ENCODE measurements at places on chromosomes 2 and 18. TPM values are rescaled to one million over a fixed set of nuclear protein-coding genes. Genes with fewer than 3 reads are reported as not detected.
A peak's percentile ranks its signal among the peaks of the same experiment; 100 is the strongest.

DNA sequence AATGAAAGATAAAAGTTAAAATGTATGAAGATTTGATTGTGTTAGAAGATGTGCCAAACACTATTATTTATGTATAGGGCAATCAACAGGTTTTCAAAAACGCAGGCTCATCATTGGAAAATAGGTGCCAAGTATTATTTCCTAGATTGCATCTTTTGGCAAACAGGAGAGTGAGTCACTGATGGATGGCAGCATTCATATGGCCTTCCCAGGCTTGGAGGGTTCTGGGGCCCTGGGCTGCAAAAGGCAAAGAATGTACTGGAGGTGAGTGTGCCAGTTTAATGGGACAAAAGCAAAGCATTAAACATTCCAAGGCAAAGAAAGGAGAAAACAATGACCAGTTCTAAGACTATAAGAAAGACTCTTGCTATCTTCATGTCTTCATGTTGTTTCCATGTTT lies 379.4 kb downstream of the RIT2 start:
- no peak for DNase-seq

- peak; percentile 59 for DNase-seq
Observed at GRCh38 chr18:79411614-79412526, 16.1 kb downstream of the NFATC1 start.

GRCh38 chr2:112108178-112108832 lies 29.9 kb upstream of the FBLN7 start:
- no peak for DNase-seq

GRCh38 chr18:56815926-56816325 lies 164.8 kb downstream of the WDR7 start:
- no peak for DNase-seq

- DNase-seq, result no peak
Observed at GRCh38 chr18:59605633-59606192, 91.5 kb downstream of the CCBE1 start.

DNA sequence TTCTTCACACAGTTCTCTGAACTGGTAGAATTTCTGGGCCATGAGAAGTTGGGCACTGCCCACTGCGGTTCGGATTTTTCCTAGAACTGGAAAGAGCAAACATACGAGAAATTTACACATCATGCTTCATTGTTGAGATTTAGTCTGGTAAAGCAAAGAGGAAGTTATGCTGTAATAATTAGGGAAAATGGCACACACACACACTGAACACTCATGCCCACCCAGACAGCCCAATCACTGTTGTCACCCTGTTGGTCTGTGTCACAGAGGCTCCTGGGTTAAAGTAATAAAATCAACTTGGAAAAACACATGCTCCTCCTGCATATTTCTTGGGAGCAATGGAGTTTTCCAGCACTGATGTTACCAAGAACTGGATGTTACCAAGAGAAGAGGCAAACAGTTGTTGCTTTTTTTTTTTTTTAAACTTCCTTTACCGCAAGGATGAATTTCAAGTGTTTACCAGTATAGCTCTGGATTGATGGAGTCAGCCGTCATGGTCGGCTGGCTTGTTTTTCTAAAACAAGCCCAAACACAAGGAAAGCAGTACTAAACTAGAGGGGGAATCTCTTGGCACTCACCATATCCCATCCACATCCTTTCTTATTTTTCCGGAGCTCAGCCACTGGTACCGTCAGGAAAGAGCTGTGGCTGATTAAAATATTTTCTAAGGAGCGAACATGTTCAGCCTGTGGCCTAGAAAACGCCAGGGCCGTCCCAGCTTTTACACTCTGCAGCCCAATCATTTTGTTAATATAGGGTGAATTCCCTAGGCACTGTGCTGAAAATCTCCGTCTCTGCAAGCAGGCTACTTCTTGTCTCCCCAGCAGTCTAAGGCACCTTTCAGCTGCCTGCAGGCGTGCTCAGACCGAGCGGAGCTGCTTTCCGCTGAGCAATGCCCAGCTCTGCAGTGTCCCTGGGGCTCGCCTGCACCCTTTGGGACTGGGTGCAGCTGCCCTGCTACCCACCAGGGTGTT lies 58.9 kb downstream of the TGIF1 start:
- DNase-seq, result peak; percentile 64

Gene C2orf66
- not detected for total RNA-seq

GRCh38 chr18:9616049-9616448 lies 1.7 kb upstream of the PPP4R1 start:
- DNase-seq, result no peak

Gene KLHL41
- total RNA-seq, result 1.8 TPM

DNA sequence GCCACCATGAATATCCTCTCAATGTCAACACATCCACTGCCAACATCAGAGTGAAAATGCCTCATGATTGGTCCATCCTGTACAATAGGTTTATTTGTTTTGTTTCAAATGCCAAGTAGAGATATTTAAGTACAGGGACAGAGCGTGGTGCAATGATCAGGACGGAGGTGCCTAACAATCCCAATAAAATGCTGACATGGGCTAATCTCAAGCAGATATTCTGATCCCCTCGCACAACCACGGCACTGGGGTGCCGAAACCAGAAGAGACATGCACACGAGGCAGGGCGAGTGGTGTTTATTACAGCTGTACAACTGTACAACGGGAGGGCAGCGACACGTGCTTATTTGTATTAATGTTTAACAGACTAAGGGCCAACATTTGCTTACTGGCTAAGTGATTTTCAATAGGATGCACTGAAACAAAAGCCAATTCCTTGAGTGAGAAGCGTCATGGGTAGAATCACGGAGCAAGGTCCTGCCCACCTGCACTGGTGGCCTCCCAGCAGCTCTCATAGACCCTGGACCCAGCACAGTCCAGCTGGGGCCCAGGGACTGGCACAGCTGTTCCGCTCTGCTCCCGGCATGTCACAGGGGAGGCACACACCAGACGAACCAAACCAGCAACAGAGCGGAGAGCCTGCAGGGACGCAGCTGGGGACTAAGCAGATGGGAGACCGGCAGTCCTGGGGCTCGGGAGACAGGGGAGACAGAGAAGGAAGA lies 101.4 kb downstream of the HDAC4 start:
- peak; percentile 50 for DNase-seq

Gene KLHL29
- 10.5 TPM for total RNA-seq

Gene KCNF1
- total RNA-seq, result 0.63 TPM

DNA sequence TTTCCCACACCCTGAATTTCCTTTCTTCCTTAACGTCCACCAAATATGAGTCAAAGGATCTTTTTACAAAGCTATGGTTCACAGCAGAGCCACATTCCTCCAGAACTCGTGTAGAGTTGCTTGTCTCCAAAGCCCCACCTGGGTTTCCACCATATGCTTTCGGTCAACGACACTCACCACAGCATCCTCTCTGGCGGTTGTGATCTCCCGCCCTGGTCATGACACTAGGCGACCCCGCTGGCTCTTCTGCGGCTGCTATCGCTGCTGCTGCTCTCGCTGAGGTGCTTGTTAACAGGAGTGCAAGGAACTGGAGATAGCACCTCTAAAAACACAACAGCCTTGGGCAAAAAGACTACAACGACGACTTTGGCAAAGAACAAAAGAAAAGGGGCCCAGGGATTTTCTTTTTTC lies 340 bp downstream of the SLC40A1 start:
- no peak for DNase-seq

DNA sequence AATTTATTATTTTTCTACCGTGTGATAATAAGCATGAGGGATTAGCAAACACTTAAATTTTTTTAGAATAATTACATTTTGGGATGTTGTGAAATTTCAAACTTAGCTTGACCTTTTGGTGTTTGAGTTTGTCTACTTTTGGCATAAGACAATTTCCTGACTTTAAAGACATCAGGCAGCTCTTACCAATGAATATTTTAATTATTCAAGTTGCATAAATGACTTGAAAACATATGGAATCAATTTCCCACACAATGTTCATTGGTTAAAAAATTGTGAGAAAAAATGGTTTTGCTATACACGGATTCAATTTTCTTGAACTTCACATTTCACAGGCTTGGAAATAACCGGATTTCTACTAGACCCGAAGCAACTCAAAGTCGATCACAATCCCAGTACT lies 243.4 kb downstream of the IKZF2 start:
- DNase-seq, result no peak

Gene AMER3
- total RNA-seq, result not detected

Gene SKA1
- total RNA-seq, result 0.31 TPM

DNA sequence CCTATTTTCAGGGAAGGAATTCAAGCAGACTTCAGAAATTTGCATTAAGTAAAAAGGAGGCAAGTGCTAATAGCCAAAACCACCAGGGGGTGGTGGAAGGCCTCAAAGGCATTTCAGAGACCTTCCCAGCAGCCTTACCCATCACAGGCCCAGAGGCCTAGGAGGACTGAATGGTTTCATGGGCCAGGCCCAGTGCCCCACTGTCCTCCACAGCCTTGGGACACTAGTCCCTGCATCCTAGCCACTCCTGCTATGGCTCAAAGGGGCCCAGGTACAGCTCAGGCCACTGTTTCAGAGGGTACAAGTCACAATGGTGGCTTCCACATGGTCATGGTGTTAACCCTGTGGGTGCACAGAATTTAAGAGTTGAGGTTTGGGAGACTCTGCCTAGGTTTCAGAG lies 58.6 kb upstream of the CHAC2 start:
- DNase-seq, result no peak

Gene GRHL1
- 6.0 TPM for total RNA-seq

DNA sequence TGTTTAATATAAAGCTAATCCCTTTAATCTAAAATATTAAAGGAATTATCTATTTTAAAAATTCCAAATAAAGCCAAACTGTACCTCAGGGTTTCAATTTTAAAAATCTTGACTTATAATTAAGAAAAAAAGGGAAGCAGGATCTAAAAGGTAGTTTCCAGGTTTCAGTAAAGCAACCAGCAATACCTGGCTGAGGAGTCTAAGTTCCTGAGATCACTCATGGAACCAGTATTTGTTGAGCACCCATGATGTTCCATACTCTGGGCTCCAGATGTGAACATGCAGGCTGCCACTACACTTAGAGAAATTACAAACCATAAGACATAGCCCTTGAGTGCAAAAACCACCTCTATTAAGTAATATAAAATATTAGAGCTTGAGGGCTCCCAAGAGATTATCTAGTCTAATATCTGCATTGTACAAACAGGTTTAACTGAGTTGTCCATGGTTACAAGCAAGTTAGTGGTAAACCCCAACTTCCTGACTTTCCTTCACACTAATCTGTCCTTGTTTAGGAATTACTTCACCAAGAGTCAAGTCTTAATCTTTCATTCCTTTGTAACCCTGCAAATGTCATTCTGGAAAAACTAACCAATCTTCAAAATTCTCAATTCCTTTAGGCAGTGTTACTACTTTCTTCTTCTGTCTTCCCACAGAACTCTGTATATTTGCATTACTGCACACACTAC lies 49.2 kb downstream of the CLASP1 start:
- no peak for DNase-seq

Gene REEP1
- 4.3 TPM for total RNA-seq

DNA sequence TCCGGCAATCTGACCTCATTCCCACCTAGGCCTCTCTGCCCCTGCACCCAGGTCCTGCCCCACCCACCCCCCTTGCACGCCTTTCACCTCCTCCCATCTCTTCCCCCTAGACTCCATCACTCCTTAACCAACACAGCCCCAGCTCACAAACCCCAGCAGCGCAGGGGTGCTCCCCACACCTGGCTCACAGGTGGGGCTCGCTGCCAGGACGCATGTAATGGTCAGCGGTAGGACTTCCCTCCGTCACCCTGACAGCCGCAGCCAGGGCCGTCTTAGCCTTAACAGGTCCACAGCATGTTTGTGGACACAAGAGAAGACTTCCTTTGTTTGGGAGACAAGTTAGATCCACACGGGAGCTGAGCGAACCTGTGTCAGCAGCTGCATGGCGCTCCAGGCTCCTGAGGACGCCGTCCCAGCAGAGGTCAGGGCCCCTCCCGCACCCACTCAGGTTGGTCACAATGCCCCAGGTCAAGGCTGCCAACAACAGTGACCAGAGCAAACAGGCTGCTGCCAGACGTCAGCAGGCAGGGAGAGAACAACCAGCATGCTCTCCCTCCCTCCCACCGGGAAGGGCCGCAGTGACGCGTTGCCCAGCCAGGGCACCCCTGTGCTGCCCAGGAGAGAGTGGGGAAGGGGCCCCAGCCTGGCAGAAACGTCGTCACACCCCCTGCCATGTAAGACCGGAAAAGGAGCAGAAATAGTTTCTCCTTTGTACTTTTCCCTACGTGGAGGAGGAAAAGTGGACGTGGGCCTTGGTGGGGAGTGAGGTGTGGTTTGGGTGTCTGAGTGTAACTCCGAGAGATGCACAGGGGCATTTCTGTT lies 68.0 kb downstream of the PXDN start:
- DNase-seq, result no peak

- DNase-seq, result no peak
Observed at GRCh38 chr2:27296481-27296880, 11.8 kb downstream of the UCN start.

Gene ANO7
- total RNA-seq, result 1.9 TPM

Gene CABYR
- total RNA-seq, result 1.6 TPM

Gene SERPINB13
- not detected for total RNA-seq

DNA sequence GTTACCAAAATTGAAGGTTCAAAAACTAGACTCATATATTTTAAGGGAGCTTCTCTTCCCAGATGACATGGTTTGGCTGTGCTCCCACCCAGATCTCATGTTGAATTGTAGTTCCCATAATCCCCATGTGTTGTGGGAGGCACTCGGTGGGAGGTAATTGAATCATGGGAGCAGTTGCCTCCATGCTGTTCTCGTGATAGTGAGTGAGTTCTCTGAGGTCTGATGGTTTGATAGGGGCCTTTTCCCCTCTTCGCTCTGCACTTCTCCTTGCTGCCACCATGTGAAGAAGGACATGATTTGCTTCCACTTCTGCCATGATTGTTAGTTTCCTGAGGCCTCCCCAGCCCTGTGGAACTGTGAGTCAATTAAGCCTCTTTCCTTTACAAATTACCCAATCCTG lies 140.1 kb downstream of the MAIP1 start:
- no peak for DNase-seq

- DNase-seq, result no peak
Observed at GRCh38 chr18:47594621-47595086, 335.8 kb downstream of the SMAD2 start.

- DNase-seq, result no peak
Observed at GRCh38 chr18:35067454-35067853, 26.2 kb downstream of the MAPRE2 start.

DNA sequence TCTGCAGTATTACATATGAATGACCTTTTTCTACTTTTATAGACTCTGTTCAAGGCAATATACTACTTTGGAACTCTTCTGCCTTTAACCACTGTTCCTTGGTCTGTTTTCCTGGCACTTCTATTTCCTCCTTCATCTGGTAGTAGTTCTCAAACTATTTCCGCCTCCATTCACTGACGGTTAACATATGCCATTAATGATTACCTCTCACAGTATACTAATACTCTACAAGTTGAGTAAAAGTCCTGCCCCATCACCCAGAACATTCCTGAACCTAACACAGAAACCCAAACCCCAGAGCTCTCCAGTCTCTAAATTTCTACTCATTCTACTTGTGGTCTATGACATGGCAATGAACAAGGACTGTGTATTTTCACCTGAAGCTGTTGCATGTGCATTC lies 4.5 kb downstream of the GFPT1 start:
- no peak for DNase-seq

DNA sequence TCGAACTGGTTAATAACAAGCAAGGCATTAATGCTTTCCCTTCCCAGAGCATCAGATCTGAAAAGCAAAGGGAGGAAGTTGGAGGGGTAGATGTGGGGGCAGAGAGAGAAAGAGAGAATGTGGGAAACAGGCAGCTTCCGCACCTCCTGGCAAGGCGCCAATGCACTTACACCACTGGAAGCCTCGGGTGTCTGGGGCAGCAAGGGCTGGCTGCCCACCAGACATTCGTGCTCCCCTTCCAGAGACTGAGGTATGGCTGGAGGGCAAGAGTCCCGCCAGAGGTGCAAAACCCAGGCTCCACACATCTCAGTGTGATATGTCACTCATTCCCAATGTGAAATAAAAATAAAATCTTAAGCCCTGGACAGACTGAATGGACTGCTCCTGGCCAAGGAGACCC lies 46.4 kb downstream of the TEX51 start:
- DNase-seq, result peak; percentile 58
